Uterus (tissue), 4 donors: ENCODE measurements at places on chromosomes 6 and 20. TPM values are rescaled to one million over a fixed set of nuclear protein-coding genes. Genes with fewer than 3 reads are reported as not detected.

DNA sequence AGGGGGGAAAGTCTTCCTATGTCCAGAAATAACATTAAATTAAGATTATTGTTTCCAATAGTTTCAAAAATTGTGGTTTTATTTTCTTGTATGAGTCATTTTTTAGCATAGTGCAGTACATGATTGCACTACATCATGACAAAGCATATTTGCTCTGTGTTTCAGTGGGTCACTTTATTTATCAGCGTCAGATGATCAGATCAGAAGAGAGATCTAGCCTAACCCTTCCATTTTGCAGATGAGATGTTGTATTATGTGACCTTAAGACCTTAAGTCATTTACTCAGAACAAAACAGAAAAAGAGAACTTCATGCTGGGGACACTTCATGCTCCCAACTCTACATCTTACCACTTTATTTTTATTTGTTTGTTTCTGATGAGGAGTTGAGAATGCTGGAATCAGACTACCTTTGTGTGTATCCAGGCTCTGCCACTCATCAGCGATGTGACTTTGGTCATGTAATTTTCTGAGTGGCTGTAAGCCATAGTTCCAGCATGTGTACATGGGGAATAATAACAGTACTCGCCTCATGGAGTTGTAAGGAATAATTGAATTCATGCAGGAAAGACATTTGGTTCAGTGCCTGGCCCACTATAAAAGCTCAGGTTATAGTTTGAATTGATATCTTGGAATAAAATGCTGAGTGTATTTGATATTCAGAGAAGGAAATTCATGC lies 13.5 kb downstream of the EYA4 start:
- no peaks in the 10 kb centered on the region for H3K36me3 ChIP-seq
- DNase-seq, result no peak
- no peak overlapping the region for H3K4me3 ChIP-seq
- H3K27ac ChIP-seq, result no peak overlapping the region
- no peaks in the 10 kb centered on the region for H3K4me1 ChIP-seq
- H3K27me3 ChIP-seq, result no peaks in the 10 kb centered on the region

Gene EPM2A
- 15.9 TPM for total RNA-seq

Gene FOXS1
- total RNA-seq, result 6.2 TPM

DNA sequence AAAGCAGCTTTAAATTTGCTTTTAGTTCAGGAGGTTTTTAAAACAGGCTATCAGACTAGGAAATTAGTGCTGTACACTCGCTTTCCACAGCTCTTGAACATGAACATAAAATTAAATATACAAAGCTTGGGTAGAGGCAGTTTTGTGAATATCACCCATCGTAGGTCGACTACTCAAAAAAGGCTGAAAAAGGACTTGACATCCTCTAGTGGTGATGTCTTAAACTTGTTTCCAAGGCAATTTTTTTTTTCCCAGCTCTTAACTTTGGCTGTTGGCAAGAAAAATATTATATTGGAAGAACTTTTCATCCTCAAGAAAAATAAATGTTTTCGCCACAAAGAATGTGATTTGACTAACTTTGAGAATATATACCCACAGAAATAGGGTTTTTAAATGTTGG lies 2.9 kb downstream of the MAP7 start:
- H3K36me3 ChIP-seq, result no peaks in the 10 kb centered on the region
- H3K4me1 ChIP-seq, result no peaks in the 10 kb centered on the region
- no peak for DNase-seq
- H3K4me3 ChIP-seq, result no peak overlapping the region
- no peaks in the 10 kb centered on the region for H3K27me3 ChIP-seq

- no peak overlapping the region for H3K27ac ChIP-seq
- DNase-seq, result no peak
- H3K36me3 ChIP-seq, result no peaks in the 10 kb centered on the region
- H3K27me3 ChIP-seq, result no peaks in the 10 kb centered on the region
- no peaks in the 10 kb centered on the region for H3K4me1 ChIP-seq
These were observed 9.6 kb upstream of the NELFCD start for GRCh38 chr20:58971429-58971828.

Gene CAGE1
- total RNA-seq, result not detected

DNA sequence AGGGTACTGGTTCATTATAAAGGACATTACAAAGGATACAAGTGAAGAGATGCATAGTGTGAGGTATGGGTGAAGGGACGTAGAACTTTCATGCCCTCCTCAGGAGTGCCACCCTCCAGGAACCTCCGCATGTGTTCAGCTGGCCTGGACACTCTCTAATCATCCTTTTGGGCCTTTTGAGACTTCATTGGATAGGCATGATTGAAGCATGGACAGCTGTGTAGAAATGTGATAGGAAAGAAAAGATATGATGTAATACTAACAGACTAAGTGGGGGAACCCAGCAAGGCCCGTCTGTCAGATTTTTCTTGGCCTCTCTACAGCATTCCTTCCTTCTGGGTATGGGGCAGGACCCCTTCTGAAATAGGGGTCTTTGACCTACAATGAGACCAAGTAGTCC lies 31.1 kb downstream of the DOP1A start:
- H3K36me3 ChIP-seq, result no peaks in the 10 kb centered on the region
- no peak overlapping the region for H3K27ac ChIP-seq
- H3K27me3 ChIP-seq, result no peaks in the 10 kb centered on the region
- DNase-seq, result no peak

DNA sequence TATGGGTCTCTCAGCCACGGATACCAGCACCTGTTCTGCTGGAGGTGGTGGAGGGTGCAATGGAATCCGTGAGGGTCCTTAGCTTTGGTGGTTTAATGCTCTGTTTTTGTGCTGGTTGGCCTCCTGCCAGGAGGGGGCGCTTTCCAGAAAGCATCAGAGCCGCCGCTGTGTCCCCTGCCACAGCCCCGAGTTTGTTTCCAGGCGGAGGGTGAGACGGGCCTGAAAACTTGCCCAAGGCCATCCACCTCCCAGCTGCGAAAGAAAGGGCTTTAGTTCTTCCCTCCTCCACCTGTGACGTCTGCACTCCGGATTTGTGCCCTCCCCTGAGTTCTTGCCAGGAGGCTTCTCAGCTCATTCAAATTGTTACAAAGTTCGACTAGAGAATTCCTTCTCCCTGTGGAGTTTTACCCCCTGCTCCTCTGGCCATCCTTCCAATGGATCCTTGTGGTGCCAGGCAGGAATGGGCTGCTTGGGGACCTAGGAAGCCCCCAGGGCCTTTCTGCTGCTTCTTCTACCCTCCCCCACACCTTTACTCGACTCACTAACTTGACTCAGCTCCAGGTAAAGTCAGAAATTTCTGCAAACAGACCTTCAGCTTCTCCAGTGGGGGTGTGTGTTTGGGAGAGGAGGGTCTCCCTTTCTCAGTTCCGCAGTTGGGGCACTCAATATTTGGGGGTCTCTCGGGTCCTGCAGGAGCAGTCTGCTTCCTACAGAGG lies 873.7 kb downstream of the KIF16B start:
- no peaks in the 10 kb centered on the region for H3K4me1 ChIP-seq
- H3K27ac ChIP-seq, result no peak overlapping the region
- no peak for DNase-seq
- no peaks in the 10 kb centered on the region for H3K27me3 ChIP-seq
